ENCODE measurements at places on chromosomes 5 and 9. TPM values are rescaled to one million over a fixed set of nuclear protein-coding genes. Genes with fewer than 3 reads are reported as not detected.
A peak's percentile ranks its signal among the peaks of the same experiment; 100 is the strongest.

The SELENOP gene
- 426 TPM for polyA plus RNA-seq

GRCh38 chr9:131727184-131727759, 12.6 kb downstream of the RAPGEF1 start:
- no peak for DNase-seq

- DNase-seq = no peak
These were observed 89.6 kb downstream of the ASTN2 start for GRCh38 chr9:117325110-117325731.

GRCh38 chr5:173210877-173211276, 24.1 kb downstream of the NKX2-5 start:
- DNase-seq = no peak

- DNase-seq = no peak
These were observed 11.3 kb downstream of the EBF1 start for GRCh38 chr5:159088371-159088770.

DNA sequence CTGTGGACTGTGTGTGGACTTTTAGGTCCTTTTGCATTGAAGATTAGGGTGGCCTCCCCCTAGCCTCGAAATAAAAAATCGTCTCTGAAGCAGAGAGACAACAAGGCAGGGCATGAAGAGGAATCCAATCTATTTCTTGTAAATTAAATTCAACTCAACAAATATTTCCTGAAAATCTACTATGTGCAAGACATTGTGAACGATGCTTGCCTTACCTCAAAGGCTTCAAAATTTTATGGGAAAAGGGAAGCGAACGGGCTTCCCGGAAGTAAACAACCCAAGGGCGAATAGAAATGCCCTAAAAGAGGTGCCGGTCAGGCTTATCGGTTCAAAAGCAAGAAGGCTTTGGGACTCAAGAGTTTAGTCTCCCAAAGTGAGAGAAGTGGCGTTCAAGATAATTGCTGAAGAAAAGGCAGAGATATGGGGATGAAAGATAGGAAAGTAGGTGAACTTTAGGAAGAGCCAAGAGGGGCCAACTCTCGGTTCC, 525 bp downstream of the KIF24 start:
- no peak for DNase-seq

The STKLD1 gene
- 4.0 TPM for polyA plus RNA-seq

DNA sequence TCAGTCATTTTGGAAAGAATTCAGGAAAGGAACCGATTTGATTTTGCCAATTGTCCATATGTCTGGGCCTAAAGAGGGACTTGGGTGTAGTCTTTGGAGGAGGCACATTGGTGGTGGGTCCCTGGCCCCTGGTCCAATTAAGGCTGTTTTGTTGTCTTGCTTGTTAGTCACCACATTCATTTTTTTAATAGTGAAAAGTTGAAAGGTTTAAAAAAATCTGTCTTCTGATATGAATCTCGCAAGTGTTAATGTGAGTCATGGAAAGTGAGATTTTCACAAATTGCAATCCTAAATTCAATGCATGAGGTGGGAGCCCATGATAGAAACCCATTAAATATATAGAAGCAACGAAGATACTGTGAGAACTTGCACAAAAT, 165.9 kb upstream of the OTULINL start:
- no peak for DNase-seq

The TLX3 gene
- not detected for polyA plus RNA-seq

The NFIB gene
- 144 TPM for polyA plus RNA-seq

The FOXD4 gene
- 0.84 TPM for polyA plus RNA-seq

The OR1Q1 gene
- polyA plus RNA-seq = 0.21 TPM

DNA sequence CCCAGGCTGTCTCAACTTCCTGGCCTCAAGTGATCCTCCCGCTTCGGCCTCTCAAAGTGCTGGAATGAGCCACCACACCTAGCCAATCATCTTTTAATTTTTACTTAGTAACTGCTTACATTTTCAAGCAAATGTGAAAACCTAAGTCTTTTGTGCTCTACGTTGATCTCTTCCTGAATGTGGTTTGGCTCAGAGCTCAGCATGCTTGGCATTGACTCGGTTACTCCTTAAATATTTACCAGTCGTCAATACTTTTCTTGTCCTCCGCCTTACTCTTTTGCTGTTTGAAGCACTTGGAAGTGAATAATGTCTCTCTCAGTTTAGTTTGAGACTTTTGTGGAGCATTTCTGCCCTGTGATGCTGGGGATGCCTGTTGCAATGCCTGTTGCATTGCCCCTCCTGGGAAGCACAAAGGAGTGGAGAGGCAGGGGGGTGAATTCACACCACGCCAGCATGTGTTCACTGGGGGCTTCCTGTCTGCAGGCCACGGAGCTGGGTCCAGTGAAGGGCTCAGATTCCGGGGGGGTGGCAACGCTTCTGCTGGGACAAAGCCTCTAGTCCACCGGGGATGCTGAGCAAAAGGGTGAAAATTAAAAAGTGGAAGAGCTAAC, 13.1 kb upstream of the TENT4A start:
- no peak for DNase-seq

DNA sequence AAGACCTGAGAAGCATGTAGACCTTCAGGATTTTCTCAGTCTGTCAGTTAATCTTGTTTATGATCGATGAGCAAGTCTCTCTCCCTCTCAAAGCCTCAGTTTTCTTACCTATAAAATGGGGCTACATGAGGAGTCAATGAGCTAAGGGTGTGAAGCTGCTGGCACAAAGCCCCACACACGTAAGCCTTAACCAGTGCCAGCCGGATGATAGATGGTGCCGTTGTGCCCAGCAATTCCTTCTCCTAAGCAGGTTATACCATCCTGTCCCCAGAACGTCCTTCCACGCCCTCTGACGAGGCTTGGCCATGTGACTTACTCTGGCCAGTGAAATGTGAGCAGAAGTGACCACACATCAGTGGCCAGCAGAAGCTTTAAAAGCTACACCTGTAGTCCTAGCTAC, 179.0 kb downstream of the C9orf50 start:
- no peak for DNase-seq

- DNase-seq = no peak
These were observed 91.3 kb downstream of the RALGPS1 start for GRCh38 chr9:127005770-127006314.

DNA sequence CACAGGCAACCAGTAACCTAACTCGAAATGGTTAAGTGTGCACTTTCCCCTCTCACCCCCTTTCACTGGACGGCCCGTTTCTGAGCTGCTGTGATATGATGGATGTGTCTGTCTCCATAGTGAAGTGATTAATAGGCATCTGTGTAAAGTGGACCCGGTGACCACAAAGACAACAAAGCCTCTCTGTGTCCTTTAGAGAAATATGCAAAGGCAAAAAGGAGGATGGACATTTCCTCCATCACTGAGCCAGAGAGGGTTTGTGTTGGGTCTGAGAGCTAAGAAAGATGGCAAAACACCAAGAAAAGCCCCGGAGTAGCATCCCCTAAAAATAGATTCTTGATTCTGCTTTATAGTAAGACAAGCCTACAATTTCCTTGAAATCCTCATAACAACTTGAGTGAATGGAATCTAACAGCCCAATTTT, 120.6 kb downstream of the SEMA6A start:
- no peak for DNase-seq

DNA sequence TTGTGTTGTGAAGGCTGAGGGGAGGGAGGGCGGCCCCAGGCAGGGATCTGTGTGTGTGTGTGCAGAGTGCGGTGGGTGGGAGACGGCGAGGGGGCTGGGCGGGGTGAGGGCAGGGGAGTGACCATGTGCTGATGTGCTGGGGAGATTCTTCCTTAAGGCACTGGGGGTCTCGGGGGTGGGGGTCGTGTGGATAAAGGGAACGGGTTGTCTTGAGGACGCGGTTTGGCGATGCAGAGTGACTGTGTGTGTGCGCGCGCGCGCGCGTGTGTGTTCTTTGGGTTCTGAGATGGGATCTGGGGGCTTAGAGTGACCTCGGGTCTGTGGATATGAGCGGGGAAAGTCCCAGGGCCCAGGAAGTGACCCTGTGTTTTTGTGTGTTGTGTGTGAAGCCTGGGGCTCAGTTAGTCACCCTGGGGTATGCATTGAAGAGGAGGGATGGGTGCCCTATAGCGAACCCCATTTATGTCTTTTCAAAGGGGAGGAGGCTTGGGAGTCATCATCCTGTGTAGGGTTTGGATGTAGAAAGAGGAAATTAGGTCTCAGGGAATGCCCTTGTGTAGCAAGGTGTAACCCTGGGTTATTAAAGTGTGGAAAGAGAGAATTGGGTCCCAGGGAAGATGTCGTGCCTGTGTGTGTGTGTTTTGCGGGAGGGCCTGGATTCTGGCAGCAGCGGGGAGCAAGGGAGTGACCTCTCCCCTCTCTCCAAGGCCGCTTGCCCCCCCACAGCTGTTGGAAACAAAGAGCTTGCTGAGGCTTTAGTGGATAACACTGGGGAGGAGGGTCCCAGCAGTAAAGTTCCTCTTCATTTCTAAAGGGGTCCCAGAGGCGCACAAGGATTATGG, 1.4 kb downstream of the TMEFF1 start:
- DNase-seq = no peak

DNA sequence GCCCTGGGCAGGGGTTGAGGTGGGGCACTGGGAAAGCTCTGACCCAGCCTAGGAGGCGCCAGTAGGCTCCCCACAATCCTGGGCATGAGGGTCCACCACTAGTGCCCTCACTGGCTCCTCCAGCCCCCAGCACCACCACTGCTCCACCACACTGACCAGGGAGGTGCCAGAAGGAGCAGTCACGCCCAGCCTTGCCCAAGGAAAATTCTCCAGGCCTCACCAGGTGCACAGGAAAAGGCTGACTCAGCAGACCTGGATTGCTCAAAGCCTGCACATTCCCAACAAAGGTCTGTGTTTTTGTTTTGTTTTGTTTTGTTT, 62.9 kb downstream of the ZNF354C start:
- DNase-seq = no peak

- no peak for DNase-seq
These were observed 131.5 kb upstream of the NFIL3 start for GRCh38 chr9:91555132-91555531.

GRCh38 chr9:93244510-93245436, 60.8 kb downstream of the WNK2 start:
- no peak for DNase-seq

GRCh38 chr5:34538026-34538672, 118.0 kb upstream of the RAI14 start:
- DNase-seq = no peak

DNA sequence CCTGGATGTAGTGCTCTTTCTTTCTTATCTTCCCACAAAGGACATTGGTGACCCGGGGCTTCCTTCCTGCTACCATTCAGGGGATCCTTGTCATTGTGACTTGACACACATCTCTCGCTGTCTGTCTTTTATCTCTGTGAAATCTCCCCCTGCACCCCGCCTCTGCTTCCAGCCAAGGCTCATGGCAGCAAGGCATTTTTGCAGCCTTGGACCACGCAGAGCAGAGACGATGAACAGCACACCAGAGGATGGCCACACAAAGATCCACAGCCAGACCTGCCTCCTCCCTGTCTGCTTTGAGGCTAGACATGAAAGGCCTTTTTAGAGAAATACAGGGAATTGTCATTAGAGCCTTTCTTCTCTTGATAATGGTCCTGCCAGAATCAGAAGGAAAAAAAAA, 549.1 kb downstream of the CDK5RAP2 start:
- DNase-seq = no peak

DNA sequence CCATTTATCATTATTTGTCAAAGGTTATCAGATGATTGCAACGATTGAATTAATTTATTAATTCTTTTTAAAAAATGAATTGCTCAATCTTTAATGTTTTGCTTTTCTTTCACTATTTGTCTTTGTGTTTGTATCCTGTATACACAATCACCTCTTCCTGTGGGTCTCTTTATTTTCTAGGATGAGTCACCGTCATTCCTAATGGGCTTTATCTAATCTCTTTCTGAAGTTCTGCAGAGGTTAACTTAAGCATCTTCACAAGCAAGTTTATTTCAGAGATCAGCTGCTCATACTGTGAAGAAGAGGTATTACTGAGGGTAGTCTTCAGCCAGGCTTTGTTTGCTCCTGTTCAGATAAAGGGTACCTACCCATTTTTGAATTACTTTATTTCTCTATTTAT, 323.9 kb downstream of the NNT start:
- no peak for DNase-seq

The OR13C9 gene
- polyA plus RNA-seq = not detected

- DNase-seq = no peak
These were observed 105.1 kb downstream of the ADCY2 start for GRCh38 chr5:7501061-7501460.

- no peak for DNase-seq
These were observed 518.1 kb downstream of the AGTPBP1 start for GRCh38 chr9:85223506-85224125.

DNA sequence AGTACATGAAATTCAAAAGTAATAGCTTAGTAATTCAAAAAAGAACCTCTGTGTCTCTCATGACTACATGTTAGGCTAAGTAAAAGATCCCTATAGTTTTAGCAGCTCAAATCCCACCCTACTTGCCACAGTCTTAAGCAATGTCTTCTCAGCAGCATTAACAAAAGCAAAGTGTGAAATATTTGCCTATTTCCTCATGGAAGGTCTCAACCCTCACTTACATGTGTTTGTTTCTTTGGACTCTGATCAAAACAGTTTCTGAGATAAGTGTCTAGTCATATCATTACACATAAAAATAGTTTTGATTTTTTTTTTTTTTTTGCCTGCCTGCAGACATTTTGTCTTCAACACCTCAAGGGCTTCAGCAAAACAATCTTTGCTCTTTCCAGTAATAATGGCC, 310.5 kb downstream of the CETN3 start:
- no peak for DNase-seq

DNA sequence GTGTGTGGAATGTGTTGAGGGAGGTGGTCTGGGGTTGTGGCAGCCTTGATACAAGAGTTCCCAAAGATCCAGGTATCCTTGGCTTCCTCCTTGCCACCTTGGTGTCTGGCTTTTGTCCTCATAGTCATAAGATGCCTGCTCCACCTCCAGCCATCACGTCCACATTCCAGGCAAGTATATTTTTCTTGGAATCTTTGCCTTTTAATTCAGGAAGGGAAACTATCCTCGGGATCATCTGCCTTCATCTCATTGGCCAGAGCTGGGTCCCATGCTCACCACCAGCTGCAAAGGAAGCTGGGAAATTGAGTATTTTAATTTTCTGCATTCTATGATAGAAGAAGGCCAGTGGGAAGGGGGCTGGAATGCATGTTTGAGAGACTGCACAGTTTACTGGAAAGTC, 186.7 kb downstream of the C9orf50 start:
- no peak for DNase-seq

DNA sequence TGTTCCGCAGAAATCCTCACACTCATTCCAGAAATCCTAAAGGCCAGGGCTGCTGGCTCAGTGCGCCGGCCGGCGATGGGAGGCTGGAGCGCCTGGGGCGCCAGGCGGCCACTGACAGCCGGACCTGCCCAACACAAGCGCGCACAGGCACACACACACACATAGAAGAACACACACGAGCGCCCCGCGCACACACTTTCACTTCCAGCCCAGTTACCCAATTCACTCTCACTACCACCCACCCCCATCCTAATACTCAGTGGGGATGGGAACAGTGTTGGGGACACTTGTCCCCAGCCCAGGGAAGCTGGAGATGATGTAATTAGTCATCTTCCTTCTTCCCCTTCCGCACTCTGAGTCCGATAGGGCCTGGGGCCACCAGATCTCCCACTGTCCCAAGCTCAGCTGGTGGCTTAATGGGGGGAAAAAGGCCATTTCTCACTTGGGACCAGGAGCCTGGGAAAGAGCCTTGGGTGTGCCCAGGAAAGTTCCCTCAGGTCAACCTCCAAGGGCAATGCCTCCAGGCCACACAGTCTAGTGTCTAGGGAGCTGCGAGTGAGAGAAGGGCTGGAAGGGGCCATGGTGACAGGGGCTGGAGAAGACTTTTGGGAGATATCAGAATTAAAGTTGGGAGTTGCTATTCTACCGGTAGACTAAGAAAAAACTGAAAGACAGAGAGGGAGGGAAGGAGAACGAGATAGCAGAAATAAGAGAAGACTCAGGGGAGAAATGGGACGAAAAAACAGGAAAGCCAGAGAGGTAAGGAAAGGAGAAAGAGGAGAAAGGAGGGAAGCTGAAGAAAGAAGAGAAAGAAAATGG, 1.7 kb downstream of the EBF1 start:
- DNase-seq = peak; percentile 37

All from left lung (tissue), 14 donors.